Astrocyte of the cerebellum (primary cell): ENCODE measurements at places on chromosomes 12 and 14.

DNA sequence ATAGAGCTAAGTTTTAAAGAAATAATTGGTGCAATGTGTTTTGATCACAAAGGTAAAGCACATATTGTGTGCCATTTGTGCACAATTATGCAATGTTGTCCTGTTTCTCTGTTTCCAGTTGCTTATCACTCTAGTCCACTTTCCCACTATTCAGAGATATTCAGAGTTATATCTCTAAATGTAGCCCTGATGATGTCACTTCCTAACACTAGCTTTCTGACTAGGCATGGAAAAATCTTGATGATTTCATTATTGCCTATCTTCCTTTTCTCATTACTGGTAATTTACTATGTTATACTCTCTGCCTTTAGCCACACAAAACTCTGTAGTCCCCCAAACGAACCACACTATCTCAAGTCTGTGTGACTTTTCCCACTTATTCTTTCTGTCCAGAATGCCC is 221.2 kb downstream of the TRHDE start:
- DNase-seq, result no peak

GRCh38 chr14:104937161-104937560 is 12.5 kb downstream of the PLD4 start:
- DNase-seq, result no peak

DNA sequence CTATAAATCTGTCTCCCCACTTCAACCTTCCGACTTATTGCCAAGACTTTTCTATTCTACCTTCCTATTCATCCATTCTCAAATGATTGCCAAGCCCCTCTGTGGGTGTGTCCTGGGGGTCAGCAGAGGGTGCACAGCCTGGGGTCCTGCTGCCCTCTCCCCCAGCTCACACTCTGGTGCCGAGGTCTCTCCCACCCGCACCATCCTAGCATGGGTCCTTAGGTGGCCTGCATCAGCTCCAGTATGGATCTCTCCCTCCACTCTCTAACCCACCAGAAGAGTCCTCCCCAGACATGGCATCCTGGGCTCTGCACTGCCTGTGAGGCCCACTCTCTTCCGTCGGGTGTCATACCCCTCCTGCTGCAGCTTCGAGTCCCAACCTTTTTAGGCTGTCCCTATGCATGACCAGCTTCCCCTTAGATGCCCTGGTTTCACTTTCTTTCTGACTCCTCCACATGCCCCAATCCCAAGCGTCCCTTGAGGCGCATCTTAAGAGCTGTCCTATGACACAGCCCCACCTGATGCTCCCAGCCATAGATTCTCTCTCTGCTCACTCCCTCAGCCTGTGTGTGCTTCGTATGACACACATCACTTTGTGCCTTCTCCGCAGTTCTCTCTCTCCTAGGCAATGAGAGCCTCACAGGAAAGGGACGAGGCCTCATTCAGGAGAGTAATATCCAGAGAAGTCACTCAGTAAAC is 43.9 kb downstream of the GIT2 start:
- DNase-seq, result no peak

GRCh38 chr12:49507139-49507538 is 31.7 kb upstream of the KCNH3 start:
- peak; percentile 78 for DNase-seq

DNA sequence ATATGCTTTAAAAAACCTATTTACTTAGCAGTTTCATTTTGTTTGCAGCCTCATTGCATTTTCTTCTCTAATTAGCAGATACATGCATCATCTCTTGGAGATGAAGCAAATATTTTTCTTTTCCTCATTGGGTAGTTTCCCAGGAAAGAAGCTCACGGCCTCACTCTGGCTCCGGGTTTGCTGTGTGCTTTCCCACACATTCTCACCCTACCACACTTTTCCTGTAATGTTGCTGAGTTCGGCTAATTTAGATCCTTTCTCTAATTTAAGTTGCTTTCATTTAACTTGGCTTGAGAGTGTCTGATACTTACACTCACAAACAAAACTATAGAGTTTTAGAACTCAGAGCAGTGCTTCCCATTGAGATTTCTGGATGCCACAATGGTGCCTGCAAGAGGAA is 928.2 kb downstream of the NRXN3 start:
- no peak for DNase-seq

- DNase-seq, result no peak
Measured at GRCh38 chr14:60658909-60659585, 9.8 kb upstream of the SIX1 start.

DNA sequence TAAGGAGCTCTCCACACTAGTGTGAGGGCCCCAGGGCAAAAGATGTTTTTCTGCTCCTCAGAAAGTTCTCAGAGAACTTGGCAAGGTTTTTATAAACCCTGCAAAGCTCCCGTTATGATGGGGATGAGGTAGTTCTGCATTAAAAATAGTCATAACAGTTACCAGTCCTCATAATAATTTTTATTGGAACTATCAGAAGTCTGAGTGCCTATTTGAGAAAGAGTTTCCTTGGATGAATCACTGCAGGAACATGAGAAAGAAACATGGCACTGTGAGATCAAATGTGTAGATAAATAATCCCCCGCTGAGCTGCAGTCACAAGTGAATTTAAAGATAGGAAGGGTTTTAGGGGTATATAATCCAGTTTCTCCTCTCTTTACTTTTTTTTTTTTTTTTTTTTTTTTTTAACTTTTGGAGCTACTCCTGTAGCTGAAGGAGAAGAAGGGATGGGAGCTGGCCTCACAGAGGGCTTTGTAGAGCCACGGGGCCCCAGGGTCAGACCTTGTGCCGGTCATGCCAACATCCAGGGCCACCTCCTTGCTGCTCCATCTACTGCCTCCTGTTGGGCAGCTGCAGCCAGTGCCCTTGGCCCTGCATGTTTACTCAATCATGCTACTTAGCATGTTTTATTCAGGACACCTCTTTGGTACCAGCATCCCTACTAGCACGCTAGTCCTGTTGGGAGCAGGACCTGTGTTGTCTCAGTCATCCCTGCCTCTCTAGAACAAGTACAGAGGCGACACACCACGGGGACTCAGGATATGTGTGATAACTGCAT is 39.5 kb downstream of the EVL start:
- DNase-seq, result peak; percentile 13

DNA sequence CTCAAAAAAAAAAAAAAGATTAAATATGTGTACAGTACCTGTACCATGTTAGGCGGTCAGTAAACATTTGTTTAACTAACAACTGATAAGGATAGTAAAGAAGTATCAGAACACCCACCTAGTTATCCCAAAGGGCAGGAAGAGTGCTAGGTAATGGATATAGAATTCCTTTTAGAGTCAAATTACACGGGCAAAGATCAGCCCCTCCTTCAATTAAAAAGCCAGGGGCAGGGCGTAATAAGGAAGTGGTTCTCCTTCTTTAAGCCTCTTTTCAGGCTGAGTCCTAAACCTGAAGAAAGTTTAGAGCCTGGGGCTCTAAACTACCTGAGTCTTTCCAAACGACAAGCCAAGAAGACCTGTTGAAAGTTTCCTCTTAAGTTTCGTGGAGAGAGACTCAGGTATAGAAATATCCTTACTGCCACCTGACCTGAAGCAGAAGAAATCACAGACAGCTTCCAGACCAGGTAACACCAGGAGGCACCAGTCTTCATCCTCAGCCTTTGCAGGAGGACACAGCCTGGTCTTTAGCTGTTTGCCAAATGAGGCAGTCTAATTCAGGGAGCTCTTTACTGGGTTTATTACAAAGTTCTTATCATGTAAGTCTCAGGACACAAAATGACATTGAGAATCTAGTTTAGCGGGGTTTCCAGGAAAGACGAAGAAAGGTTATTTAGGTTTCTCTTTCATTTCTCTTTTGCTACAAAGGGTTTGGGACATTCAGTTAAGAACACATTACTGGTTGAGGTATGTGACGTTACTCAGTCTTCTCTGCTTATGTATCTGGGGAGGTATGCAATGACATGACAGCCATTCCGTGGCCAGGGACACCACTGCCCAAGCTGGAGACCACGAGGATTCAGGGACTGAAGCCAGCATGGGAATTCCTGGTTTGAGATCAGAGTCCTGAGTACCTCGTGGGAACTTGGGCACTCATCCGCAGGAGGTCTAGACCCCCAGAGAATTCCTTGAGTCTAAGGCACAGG is at the start of gene BCL2L14:
Gene BCL2L14 (plus strand): TSS at position 266 of the 983 bp plus-strand sequence. CDS start 8,367 bp downstream, outside the sequence.
- no peak for DNase-seq
